Stimulated activated CD8-positive, alpha-beta memory T cell treated with anti-CD3 and anti-CD28 coated beads, Interleukin-4, amount 100 ng/mL, for 1 hour (primary cell): ENCODE measurements at places on chromosomes 4 and X.

DNA sequence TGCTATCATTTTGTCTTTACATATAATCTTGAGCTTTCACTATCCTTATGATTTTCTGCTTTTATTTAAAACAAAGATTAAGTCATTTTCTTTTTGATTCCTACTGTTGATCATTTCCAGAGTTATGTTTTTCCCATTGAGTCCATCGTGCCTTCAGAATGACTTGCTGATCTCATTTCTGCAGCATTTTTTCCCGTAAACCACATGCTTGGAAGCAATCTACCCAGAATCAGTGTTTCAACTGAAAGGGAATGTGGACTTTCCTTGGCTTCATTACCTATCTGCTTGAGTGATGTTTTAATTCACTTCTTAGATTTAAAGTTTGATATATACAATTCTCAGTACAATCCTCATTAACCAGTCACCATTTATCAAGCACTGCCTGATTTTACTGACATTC, 192.4 kb upstream of the FSTL5 start:
- no peak for DNase-seq

DNA sequence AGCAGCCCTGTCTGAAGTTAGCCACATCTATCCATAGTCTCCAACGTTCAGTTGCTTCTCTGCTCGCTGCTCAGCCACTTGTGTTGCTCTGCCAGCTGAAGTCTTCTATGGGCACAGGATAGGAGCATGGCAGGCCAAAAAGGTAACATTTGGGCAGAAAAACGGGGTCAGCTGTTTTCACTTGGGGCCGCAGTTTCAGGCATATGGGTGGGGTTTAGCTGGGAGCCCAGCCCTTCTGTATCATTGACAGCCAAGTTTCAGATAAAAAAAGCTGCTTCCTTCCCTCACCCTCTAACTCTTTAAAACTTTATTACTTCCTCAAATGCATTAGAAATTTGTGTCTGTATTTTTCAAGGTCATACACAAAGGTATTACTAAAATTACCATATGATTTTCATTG, 18.4 kb upstream of the MANBA start:
- no peak for DNase-seq

- DNase-seq = no peak
Observed at GRCh38 chr4:58957711-58958110, 1847.5 kb upstream of the IGFBP7 start.

- DNase-seq = no peak
Observed at GRCh38 chrX:70592091-70592490, 147.5 kb downstream of the DLG3 start.

DNA sequence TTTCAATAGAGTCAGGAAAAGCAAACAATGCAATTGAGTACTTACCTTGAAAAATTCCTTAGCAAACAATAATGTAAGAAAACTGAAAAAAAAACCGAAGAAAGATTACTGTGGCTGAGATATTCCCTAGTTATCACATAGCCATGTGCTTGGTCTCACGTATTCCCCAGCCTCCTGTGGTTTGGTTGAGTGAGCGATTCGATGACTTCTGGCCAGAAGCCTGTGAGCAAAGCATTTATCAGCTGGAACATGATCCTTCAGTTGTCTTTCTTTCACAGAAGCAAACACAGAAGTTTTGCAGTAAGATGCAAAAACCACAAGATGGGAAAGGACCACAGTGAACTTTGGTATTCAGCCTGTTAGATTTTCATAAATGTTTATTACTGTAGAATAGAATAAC, 1754.3 kb upstream of the AGA start:
- no peak for DNase-seq

- DNase-seq = no peak
Observed at GRCh38 chr4:15333692-15334633, 93.9 kb upstream of the C1QTNF7 start.

DNA sequence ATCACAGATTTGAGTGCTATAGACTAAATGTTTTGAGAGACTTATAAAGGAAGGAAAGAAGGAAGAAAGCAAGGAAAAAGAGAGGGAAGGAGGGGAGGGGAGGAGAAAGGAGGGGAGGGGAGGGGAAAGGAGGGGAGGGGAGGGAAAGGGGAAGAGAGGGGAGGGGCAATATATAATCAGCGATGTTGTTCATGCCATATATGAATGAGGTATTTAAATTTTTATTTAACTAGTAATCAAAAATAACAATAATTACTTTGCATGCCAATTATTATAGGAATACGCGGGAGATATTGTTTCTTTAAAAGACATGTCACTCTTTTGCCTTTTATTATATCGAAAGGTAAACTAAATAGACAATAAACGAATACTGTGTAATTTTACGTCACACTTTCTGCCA, 1029.7 kb downstream of the FAT4 start:
- no peak for DNase-seq
